ENCODE measurements at places on chromosomes 2 and 18.

DNA sequence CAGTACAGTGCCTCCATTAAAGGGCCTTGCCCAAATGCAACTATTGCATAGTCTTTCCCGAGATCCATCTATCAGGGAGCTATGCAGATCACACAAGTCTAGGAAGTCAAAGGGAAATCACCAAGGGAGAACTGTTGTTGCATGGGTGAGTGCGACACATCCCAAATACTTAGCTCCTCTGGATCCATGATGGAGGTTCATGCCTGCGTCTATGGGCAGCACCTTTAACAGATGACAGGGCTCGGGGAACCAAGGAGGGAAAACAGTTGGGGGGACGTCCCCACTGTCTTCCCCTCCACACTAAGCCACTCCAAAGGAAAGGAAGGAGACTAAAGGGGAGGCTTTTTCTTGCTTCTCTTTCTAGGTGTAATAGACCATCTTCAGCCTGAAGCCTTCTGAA is 552.8 kb upstream of the PKDCC start:
- peak; percentile 5 for DNase-seq

GRCh38 chr18:79940814-79941472 is 10.5 kb downstream of the SLC66A2 start:
- no peak for DNase-seq

GRCh38 chr2:141201016-141201565 is 929.7 kb downstream of the LRP1B start:
- DNase-seq = no peak

GRCh38 chr2:65530547-65531320 is 98.3 kb upstream of the SPRED2 start:
- no peak for DNase-seq

GRCh38 chr2:40896358-40896757 is 444.5 kb upstream of the SLC8A1 start:
- DNase-seq = no peak

DNA sequence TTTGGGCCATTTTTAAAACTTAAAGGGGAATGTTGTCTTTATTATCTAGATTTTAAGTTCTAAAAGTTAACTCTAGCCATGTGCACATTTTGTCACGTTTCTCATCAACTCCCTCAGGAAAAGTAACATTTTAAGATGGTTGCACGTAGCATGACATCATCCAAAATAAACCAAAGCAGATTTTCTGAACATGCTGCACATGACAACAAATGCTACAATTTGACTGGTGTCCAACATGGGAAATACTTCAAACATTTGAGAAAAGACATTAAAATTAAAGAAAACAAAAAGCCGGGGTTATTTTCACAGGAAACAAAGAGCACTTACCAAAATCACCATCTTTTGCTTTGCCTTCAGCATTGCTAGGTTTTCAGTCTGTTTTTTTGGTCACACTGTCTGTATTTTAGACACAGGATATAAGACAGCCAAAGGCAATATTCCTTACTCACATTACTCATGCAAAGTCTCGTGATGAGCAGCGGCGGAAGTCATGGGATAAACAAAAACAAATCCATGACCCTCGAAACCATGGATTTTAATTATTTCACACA is 51.3 kb upstream of the RND3 start:
- no peak for DNase-seq

- no peak for DNase-seq
Observed at GRCh38 chr2:127588241-127588640, 52.8 kb downstream of the MYO7B start.

DNA sequence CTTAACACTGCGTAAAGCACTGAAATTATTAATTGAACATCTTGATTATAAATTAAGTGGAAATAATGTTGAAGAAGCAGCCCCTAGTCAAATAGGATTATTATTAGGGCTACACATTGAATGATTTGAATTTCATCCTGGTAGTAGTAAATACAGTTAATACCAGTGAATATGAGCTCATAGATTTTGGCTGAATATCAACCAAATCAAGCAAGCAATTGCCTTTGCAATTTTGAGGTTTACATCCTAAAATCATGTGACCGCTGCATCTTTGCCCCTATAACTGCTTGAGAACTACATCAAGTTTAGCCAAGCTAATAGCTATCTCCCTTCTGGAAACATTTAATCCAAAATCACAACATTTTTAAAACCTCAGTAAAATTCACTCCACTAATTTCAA is 801.2 kb upstream of the PIK3C3 start:
- no peak for DNase-seq

DNA sequence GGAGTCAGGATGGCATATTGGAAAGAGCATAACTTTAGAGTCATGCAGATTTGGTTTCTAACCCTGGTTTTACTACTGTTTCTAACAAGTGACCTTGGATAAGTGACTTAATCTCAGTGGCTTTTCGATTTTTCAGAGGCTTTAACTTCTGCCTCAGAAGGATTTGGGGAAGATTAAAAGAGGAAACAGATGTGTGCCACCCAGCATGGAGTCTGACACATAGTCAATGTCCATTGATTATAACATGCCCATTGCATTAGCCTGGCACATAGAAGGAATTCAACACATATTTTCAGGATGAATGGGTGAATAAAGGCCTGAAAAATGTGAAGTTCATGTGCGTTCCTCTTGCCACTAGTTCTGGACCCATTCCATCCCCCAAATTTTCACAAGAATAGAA is 438.2 kb downstream of the EPHA4 start:
- no peak for DNase-seq

DNA sequence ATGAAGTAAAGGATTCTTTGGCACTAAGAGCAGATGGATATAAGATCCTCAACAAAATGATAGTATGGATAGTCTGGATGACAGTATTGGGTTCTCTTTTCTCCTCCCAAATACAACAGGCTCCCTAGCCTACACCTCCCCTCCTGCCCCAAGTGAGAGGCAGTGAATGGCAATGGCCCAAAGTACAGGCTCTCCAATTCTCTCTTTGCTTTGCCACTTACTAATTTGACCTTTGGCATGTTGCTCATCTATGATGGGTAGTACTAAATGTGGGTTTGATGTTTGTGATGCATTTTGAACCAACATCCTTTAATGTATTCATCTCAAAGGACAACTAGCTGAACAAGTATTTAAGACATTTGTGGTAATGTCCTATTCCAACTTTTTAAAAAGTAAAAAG is 65.9 kb downstream of the EIF5B start:
- no peak for DNase-seq

DNA sequence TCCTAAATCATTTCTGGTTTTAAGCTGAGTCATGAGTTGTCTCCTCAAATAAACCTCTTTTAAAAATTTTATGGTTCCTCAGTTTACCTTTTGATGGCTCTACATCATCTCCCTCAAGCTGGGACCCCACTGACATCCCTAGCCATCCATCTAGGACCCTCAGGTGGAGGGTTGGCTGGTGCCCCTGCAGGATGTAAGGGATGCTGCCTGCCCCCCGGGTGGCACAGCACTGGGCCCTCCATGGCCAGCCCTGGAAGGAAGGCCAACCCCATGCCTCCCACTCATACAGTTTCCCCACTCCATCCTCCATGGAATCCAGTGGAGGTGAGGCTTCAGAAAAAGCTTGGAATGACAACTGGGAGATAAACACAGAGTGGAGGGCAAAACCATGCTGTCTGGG is 17.2 kb upstream of the GPC1 start:
- DNase-seq = no peak

DNA sequence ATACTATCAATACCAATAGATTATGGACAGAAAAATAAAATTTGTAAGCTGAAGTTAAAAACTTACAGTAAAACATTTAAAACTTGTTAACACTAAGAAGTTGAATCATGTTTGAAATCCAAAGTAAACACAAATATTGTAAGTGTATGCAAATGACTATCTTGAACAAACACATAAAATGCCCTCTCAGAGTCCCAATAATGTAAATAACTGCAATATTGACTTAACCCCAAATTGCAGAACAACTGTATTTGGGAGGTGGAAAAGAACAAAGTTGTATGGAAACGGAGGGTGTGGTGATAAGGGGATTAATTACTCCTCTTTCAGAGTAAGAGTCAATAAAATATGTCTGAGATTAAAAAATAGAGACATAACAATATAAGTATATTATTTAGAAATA is 140.0 kb upstream of the NOL4 start:
- no peak for DNase-seq

GRCh38 chr2:196277002-196277401 is 105.6 kb upstream of the STK17B start:
- DNase-seq = peak; percentile 37

- DNase-seq = peak; percentile 11
Observed at GRCh38 chr2:63049211-63049969, 1.2 kb upstream of the OTX1 start.

GRCh38 chr2:9984217-9984739 is 32.8 kb downstream of the GRHL1 start:
- peak; percentile 54 for DNase-seq

DNA sequence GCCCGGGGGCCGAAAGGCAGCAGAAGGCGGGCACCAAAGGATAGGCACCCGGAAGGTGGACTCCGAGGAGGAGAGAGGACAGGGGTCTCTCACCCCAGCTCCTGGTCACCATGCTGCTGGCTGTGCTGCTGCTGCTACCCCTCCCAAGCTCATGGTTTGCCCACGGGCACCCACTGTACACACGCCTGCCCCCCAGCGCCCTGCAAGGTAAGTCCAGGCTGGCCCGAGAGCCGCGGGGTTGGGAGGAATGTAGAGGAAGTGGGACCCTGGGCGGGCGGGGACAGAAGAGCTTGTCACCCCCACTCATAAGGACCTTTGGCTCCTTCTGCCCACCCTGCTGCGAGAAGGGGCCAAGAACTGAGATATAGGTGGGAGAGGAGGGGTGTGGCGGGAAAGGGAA is 301 bp downstream of the PRSS56 start:
- DNase-seq = no peak

DNA sequence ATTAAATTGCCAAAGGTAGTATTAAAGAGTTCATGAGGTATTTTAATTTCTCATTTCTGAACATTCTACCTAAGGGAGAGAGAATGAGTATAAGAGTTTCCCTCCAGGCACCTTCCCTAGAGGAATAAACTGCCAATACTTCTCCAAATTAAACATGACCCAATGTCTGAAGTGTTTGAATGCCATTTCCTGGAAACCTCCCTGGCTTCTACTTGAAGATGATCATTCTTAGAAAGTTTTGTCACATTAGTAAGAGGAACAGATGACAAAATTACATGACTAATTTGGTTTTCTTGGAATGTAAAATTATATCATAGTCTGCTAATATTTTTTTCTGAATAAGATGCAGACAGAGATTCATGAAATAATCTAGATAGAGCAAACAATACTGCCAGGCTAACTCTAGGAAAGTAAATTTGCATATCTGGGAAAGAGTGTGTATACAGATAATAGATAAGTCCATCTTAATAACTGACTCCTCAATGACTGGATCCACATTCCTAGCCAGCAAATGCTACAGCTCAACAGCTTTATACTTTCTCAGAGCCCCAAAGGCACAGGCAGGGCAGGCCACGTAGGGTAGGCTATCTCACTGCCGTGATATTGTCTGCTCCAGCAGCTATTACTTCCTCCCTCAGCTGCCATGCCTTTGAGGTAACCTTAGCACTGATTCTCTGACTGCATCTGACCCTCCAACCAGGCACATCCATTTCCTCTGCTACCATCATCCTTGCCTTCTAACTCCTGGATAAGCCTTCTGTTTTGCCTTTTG is 630.8 kb upstream of the PIK3C3 start:
- no peak for DNase-seq

DNA sequence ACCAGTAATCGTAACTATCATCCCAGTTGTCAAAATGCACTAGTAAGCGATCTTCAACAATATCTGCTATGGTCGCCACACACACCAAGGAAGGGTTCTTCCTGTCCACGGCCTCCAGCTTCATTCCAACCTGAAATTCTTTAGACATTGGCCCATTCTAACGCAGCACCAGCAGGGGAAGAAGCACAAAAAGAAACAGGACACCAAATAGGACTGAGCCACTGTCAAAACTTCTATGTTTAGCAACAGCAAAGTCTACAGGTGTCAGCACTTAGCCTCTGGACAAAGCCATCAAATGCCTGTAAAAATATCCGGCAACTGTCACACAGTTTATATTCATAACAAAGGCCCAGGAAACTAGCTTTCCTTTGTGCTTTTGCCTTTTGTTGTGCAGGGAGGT is 175.0 kb downstream of the L3MBTL4 start:
- no peak for DNase-seq

- no peak for DNase-seq
Observed at GRCh38 chr2:14354231-14354630, 278.3 kb upstream of the LRATD1 start.

GRCh38 chr2:106700616-106701015 is 185.4 kb downstream of the ST6GAL2 start:
- no peak for DNase-seq

DNA sequence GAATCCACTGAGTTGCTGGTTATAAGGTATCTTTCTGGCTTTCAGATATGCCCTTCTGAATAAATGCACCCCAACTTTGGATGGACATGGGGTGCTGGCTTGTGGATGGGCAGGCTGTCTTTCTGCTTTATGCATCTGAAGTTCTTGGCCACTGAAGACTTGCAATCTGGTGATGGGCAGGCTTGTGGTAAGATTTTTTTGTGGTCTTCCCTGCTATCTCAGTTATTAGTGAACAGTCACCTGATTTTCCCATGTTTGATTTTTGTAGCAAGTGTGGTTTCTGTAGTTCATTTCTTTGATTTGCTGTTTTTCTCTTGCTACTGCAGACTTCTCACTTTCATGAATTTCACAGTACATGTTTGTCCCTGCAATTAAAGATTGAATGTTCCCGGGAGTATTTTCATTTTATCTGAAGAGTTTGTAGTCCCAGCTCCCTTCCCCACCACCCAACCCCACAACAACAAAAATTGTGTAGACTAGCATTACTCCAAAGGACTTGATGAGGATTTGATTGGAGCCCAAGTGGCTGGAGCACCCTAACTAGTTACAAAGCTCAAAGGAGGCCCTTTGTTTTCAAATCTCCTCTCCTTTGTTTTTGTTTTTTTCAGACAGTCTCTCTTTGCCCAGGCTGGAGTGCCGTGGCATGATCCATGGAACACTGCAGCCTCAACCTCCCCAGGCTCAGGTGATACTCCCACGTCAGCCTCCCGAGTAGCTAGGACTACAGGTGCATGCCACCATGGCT is 63.6 kb upstream of the MGAT5 start:
- no peak for DNase-seq

DNA sequence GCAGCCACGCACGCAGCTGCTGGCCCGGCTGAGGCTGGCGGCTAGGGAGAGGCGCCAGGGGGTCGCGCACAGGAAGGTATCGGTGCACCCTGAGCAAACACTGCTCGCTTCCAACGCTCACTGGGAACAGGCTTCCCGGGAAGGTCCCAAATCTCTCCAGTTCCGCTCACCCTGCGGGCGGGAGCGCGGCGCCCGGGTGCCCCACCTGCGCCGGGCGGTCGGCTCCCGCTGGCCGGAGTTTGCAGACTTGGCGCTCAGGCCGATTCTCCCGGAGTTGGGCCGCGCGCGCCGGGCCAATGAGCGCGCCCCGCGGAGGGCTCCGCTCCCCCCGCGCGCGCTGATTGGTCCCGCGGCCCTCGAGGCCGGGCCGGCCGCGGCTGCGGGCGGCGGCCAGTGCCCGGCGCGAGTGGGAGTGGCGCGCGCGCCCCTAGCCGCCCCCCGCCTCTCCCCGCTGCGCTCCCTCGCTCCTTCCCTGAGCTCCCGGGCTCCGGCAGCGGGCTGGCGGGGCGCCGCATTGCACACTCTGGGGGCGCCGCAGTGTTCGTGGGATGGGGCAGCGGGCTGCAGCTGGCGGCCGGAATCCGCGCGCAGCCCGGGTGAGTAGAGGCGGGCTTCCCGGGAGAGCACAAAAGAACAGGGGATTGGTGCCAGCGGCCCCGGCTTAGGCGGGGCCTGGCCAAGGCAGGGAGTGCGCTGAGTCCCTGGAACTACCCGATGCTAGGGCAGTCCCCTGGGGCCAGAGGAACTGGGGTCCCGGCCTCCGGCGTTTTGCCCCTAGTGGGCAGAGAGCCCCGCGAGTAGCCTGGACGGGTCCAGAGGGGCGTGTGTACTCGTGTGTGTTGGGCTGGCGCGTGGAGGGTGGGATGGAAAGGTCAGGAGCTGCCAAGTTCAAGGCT is at the start of gene LYPD6:
Gene LYPD6 (plus strand): TSS at position 461 of the 896 bp plus-strand sequence. CDS start 107,122 bp downstream, outside the sequence.
- no peak for DNase-seq

Measured in activated CD4-positive, alpha-beta T cell treated with anti-CD3 and anti-CD28 coated beads for 48 hours (primary cell).